Sigmoid colon (tissue), 7 donors: ENCODE measurements at places on chromosomes 16 and 17. TPM values are rescaled to one million over a fixed set of nuclear protein-coding genes. Genes with fewer than 3 reads are reported as not detected.
A peak's percentile ranks its signal among the peaks of the same experiment; 100 is the strongest.

DNA sequence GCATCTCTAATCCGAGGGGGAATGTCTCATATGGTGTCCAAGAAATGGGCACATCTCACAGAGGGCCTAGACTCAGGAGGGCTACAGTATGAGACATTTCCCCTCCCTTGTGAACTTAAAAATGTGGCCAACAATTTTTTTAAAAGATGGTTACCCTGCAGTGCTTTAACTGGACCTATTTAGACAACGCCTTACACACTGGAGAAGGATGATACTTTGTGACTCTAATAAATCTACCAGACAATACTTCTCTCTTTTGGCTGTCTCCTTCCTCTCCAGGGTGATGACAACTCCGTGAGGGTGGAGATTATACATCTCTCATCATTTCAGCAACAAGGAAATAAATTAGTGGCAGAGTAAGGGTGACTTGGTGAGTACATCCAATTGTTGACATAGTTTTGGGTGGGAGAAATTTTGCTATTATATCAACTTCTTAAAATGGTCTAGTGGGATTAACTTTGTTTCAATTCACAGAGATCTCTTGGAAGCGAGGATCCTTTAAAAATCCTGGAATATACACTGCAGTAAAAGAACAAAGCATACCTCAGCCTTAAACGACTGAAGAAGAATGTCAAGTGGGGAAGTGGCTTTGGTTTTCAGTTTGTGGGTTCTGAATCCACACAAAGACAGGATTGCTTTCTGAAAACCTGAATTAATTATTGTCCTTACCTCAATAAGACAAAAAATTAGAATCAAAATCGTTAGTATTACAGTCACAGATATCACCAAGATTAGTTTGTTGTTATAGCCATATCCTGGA, 89.8 kb downstream of the KPNA2 start:
- no peak for DNase-seq

GRCh38 chr16:25433388-25433787, 175.7 kb upstream of the ZKSCAN2 start:
- DNase-seq = no peak

- no peak for DNase-seq
Measured at GRCh38 chr17:76155988-76156661, 15.1 kb upstream of the FOXJ1 start.

GRCh38 chr17:31248986-31249834, 47.8 kb downstream of the OMG start:
- DNase-seq = no peak

- no peak for DNase-seq
Measured at GRCh38 chr16:11140466-11140865, 115.5 kb downstream of the SOCS1 start.

DNA sequence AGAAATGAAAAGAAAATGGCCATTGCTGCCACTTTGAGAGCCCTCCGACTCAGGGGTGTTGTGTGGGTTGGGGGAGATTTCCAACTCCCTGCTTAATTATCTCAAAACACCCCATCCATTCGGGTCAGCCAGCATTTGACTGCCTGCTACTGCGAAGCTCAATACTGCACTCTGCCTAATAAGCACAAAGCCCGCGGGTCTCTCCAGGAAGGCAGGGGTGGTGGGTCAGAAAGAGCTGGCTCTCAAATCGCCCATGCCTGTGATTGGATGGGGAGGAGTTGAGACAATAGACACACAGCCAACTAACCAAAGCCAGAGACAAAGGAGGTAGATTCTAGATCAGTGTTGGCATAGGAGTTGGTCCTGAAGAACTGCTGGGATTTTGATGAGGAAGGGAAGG, 2.3 kb upstream of the XAF1 start:
- no peak for DNase-seq

ASGR1 gene
- not detected for total RNA-seq

CCR7 gene
- not detected for total RNA-seq

DNA sequence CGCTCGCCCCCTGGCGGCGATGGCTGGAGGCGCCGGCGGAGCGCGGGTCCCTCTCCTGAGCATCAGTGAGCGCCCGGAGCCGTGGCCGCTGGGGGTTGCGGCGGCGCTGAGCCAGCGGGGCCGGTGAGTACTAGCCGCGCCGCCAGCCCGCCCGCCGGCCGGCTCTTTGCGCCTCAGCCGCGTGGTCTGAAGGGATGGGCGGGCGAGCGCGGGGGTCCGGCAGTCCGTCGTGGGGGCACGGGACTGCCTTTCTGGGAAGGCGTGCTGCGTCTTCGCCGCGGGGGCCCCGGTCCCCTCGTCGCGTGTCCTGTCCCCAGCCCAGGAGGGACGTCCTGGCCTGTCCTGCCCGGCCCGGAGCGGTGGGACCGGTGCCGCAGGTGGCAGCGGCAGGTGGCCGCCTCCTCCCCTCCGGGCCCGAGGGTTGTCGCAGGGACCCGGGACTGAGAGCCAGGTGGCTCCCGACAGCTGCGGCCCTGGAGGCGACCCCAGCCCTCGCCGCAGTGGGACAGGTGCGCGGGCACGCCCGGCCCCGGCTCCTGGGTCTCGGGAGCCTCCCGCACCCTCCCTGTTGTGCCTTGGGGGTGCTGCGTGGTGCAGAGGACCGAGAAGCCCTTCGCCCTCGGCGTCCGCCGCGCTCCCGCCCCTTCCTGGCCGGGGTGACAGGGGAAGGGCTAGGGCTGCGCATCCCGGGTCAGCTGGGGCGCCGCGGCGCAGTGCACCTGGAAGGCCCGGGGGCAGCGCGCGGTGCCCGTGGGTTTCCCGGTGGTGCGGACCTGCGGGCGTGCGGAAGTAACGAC, at the start of gene SPECC1:
Gene SPECC1 (plus strand): TSS at position 58 of the 797 bp plus-strand sequence. CDS start 87,293 bp downstream, outside the sequence.
- peak; percentile 84 for DNase-seq

PYY gene
- 3.2 TPM for total RNA-seq

DNA sequence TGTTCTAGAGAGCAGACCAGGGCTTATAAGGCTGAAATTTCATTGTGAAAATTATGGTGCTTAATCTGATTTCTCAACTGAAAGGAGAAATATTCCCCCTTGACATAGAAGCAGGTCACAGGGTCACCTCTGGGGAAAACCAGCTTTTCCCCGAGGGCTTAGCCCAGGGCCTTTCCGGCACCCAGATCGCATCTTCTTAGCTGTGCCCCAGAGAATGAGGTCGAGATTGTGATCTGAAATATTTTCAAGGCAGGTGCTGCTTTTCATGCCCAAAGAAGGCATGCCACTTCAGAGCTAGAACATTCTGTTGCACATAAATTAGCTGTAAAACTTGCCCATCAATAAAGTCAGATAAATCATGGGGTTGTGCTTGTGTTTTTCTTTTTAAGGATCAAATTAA, 25.4 kb upstream of the ARHGAP17 start:
- DNase-seq = no peak

- no peak for DNase-seq
Measured at GRCh38 chr17:80064696-80065095, 28.3 kb downstream of the CCDC40 start.

DNA sequence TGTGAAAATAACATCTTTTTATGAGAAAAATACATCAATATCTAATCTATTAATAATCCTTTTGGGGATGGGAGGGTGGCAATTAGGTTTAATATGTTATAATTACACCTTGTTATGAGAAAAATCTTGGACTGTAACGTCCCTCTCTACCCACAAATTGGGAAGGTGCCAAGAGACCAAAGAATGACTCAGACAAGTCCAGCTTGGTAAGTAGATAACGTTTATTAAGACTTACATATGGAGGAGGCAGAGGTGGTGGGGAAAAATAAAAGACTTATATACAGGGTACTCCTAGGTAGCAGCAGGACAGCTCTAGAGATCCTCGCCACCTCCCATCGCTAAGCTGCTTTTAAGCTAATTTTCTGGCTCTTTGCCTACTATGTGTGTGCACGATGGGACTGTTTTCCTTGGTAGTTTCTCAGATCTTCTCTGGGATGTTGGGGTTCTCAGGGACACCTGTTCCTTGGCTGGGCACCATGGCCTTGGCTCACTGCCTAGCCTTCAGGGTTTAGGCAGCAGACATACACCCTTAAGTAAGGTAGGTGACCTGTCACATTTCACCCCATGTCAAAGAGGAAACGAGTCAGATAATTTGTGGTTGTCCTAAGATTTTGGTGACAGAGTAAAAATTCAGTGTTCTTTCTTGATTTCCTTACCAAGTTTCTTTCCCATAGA, 31.5 kb downstream of the RBL2 start:
- no peak for DNase-seq

DNA sequence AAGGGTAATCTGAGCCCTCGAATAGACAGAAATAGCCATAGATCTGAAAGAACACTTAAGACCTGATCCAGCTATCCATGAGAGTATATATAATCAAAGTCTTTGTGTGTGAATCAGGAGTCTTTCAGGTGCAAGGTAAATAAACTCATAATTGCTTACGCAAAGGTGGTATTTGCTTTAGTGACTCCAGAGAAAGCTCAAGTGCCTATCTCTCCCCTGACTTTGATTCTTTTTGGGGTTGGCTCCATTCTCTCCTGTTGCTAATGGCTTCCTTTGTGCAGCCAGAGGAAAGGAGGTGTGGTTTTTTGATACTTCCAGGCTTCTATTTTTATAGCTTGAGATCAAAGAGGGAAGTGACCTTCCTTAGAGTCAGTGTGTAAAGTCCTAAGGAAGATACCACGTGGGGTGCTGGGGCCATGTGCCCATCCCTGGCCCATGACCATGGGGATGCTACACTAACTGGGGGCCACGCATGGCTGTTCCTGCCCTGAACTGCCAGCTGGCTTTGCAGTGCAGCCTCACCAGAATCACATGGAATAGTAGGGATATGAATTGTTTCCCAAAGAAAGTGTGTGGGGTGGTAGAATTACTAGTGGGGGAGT, 45.8 kb downstream of the TENT4B start:
- DNase-seq = no peak

ARL2BP gene
- 68.8 TPM for total RNA-seq

DNA sequence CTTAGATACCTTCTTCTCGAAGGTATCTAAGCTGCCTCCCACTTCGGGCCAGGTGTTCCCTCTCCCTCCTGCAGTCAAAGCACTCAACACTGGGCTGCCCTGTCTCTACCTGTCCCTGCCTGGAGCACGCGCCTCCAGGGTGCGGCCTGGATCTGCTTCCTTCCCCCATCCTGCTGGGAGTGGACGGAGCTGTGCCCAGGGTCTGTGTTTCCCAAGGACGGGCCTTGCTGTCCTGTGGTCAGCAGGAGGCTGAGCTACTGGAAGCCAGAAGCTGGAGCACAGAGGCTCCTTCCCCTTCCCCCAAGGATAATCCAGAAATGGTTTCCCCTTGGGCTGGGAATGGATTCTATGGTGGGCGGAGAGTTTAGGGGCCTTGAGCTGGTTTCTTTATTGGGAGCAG, 16.7 kb downstream of the LLGL2 start:
- no peak for DNase-seq

DNA sequence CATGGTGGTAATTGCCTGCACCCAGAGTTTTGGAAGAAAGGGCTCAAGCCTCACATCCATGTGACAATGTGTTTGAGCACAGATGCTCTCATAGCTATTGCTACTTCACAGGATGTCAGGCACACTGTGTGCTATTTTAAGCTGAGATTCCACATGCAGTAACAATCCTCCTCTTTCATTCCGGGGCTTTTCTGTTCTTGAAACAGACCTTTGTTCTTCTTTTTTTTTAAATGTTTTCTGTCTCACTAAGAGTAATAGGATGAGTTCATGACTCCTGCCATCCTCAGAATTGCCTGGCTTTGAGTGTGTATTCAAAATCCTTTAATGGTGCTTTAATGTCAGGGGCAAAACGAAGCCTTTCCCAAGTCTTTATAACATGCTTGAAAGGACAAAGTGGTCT, 198.9 kb downstream of the ABCC12 start:
- DNase-seq = no peak

- peak; percentile 84 for DNase-seq
Measured at GRCh38 chr16:57091200-57091974, 996 bp upstream of the CPNE2 start.

DNA sequence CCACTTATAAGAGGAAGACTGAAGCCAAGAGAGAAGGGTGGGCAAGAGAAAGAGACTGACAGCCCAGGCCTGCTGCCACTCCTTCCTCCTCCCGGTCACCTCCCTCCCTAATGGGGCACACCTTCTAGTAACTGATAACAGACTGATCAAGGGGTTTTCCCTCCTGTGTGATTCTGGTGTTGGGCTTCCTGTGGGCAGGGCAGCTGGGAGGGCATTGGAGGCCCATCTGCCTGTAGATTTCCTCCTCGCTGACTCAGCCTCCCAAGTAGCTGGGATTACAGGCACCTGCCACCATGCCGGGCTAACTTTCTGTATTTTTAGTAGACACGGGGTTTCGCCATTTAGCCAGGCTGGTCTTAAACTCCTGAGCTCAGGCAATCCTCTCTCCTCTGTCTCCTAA, 16.2 kb downstream of the CA4 start:
- DNase-seq = no peak

- DNase-seq = peak; percentile 52
Measured at GRCh38 chr16:81908466-81909262, 102.6 kb downstream of the SDR42E1 start.

DNA sequence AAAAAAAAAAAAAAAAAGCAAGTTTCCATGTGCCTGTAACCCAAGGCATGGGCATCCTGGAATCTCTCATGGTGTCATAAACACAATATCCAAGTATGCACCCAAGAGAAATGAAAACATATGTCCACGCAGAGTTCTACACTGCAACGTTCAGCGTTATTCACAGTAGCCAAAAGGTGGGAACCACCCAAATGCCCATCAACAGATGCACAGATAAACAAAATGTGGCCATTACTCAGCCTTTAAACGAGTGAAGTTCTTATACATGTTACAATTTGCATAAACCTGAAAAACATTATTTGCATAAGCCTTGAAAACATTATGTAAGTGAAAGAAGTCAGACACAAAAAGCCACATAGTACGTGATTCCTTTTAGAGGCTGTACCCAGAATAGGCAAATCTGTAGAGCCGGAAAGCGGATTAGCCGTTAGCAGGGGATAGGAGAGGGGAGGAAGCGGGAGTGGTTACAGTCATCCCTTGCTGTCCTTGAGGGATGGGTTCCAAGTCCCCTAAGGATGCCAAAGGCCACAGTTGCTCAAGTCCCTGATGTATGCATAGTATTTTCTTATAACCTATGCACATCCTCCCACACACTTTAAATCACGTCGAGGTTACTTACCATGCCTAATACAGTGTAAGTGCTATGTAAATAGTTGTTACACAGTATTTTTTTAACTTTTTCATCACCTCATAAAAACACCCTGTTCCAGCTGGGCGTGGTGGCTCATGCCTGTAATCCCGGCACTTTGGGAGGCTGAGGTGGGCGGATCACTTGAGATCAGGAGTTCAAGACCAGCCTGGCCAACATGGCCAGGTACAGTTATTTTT, 47.3 kb upstream of the DNAH17 start:
- DNase-seq = no peak
